RPMI7951 (cell line): ENCODE measurements at places on chromosomes 7 and 10. TPM values are rescaled to one million over a fixed set of nuclear protein-coding genes. Genes with fewer than 3 reads are reported as not detected.
A peak's percentile ranks its signal among the peaks of the same experiment; 100 is the strongest.

DNA sequence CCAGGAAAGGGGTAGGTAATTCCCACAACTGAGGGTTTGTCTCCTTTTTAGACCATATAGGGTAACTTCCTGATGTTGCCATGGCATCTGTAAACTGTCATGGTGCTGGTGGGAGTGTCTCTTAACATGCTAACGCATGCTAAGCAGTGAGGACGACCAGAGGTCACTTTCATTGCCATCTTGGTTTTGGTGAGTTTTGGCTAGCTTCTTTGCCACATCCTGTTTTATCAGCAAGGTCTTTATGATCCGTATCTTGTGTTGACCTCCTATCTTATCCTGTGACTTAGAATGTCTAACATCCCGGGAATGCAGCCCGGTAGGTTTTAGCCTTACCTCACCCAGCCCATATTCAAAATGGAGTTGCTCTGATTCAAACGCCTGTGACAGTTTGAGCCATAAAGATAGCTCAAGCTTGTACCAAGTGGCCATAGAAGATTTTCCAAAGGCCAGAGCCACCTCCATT lies 176.0 kb upstream of the NAMPT start:
- peak; percentile 78 for DNase-seq

- DNase-seq, result no peak
These were observed 9.9 kb downstream of the DIP2C start for GRCh38 chr10:679556-679955.

DNA sequence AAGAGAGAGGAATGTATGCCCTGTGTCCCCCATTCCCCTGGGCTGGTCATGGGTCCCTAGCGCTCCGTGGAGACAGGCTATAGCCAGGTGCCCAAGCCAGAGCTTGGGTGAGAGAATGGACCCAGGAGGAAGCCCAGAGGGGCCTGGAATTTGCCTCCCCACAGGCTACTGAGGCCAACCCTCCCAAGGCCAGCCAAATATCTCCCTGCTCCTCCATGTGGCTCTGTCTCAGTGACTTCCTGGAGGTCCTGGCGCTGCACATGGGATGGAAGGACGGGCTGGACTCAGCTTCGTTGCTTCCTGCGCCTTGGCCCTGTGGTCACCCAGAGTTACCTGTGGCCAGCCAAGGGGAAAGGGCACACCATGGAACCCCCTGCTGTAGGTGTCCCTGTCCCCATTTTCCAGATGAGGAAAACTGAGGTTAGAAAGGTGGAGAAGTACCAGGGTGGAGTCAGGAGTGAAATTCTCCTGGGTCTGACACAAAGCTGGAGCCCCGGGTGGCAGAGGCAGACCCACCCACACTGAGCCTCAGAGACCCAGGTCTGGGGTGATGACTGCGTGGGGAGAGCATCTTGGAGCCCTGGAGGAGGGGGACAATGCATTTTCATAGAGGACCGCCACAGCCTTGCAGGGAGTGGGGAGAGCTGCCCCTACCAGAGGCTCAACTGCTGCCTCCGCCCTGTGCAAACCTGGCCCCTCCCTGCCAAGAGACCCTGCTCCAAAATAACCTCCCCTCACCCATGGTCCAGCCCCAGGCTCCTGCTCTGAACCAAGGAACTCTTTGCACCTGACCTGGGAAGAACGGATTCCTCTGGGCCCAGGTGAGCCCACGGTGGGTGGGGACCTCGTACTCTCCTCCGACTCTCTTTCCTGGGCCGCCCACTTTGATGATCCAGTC lies 42.6 kb downstream of the TMEM270 start:
- DNase-seq, result no peak

- DNase-seq, result no peak
These were observed 108.4 kb upstream of the SAMD8 start for GRCh38 chr10:75002967-75003594.

GRCh38 chr7:100366411-100367250 lies 6.7 kb upstream of the PILRA start:
- no peak for DNase-seq

GRCh38 chr10:132609211-132609610 lies 71.6 kb downstream of the INPP5A start:
- DNase-seq, result no peak

DNA sequence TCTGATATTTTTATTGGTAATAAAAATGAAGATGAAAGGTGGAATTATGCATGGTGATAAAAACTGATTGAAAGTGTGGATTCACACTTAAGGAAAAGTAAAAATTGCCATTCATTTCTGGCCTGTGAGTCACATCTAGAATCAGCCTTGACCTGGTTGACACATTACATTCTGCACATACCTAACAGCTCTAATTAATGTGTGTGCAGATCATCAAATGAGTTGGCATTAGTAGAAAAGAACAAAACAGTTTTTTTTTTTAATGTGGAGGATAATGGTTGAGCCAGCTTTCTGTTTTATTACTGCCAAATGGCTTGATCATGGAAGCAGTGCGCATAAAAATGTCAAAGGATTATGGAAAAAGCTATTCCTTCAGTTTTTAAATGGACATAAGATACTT lies 142.6 kb upstream of the TMEM196 start:
- peak; percentile 66 for DNase-seq

DNA sequence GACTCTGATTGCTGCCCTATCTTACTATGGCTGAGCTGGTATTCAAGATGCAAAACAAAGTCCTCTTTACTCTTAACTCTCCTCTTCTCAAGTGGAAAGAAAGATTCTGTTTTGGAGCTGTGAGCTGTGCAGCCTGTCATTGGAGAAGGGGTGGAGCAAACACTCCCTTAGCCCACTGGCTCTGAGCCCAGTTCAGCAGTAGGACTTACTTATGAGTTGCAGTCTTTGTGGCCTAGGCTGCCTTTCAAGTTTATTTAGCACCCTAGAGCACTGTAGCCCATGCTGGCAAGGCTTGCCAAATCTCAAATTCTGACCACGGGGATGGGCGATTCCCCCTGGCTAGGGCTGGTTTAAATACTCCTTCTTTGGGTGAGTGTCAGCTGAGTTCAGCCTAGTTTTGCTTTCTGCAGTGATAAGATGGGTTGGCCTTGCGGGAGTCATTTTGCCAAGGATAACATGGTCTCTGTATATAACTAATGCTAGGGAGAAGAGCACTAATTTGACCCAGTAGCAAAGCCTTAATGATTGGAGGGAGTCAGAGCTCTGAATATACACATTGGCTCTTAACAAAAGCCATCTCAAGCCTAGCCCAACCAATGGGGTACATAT lies 110.2 kb downstream of the MYO3A start:
- peak; percentile 17 for DNase-seq

DNA sequence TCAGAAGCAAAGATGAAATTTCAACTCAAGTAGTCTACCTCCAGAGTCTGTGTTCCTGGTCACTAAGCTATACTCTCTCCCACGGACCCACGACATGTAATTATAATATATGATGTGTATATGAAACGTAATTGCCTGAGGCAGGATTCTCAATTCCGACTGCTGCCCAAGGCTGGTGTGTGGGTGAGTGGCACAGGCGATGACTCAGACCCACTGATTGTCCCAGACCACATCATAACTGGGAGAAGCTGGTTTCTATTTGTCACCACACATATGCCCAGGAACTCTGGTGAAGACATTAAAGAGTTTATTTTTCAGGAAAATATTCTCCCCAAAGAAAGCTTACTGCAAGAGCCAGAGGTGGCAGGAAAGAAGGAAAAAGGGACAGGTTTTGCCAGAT lies 219.3 kb downstream of the JAZF1 start:
- peak; percentile 95 for DNase-seq

GRCh38 chr10:35637462-35637861 lies 4.6 kb downstream of the FZD8 start:
- no peak for DNase-seq

Gene FXYD4
- not detected in 2 replicates for total RNA-seq

Gene JCAD
- total RNA-seq, result 0.49 and 1.2 TPM in 2 replicates

Gene FZD1
- total RNA-seq, result 10.1 and 13.9 TPM in 2 replicates
